NCI-H2029 (cell line): ENCODE measurements at places on chromosomes 3 and 15.

- no peak for DNase-seq
Observed at GRCh38 chr3:138673641-138674530, 65.3 kb downstream of the FAIM start.

DNA sequence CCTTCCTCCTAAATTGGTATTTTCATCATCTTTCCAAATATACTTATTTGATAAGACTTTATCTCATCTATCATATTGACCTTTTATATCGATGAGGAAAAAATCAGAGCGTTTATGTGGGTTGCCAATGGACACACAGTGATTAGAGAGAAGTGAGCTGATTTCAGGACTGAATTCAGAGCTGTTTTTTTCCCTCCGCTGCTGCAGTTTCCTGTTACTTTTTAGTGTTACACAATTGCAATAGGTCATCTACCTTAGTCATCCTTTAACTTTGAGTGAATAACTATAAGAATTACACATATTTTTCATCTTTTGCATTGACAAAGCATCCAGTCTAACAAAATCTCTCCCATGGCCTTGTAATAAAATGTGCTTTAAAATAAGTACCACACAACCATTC lies 266.3 kb upstream of the CNTN4 start:
- no peak for DNase-seq

- no peak for DNase-seq
Observed at GRCh38 chr3:172546105-172546504, 22.9 kb upstream of the TNFSF10 start.

GRCh38 chr3:65577843-65578430 lies 460.8 kb downstream of the MAGI1 start:
- DNase-seq = no peak

GRCh38 chr15:100457201-100457600 lies 71.5 kb downstream of the CERS3 start:
- DNase-seq = no peak

- no peak for DNase-seq
Observed at GRCh38 chr15:67196222-67196621, 58.2 kb downstream of the AAGAB start.

- no peak for DNase-seq
Observed at GRCh38 chr3:4290272-4290893, 12.8 kb upstream of the SETMAR start.

- DNase-seq = peak; percentile 71
Observed at GRCh38 chr3:46892285-46893145, 15.0 kb downstream of the PTH1R start.

- DNase-seq = no peak
Observed at GRCh38 chr3:185979721-185980121, 41.9 kb upstream of the TRA2B start.

DNA sequence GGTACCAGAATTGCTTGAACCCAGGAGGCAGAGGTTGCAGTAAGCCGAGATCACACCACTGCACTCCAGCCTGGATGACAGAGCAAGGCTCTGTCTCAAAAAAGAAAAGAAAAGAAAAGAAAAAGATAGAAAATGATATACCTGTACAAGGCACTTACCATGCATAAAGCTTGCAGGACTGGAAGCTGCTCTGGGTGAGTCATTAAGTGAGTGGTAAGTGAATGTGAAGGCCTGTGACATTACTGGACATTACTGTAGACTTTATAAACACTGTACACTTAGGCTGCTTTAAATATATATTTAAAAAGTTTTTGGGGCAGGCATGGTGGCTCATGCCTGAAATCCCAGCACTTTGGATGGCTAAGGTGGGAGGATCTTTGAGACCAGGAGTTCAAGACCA lies 99.2 kb downstream of the SLMAP start:
- no peak for DNase-seq

DNA sequence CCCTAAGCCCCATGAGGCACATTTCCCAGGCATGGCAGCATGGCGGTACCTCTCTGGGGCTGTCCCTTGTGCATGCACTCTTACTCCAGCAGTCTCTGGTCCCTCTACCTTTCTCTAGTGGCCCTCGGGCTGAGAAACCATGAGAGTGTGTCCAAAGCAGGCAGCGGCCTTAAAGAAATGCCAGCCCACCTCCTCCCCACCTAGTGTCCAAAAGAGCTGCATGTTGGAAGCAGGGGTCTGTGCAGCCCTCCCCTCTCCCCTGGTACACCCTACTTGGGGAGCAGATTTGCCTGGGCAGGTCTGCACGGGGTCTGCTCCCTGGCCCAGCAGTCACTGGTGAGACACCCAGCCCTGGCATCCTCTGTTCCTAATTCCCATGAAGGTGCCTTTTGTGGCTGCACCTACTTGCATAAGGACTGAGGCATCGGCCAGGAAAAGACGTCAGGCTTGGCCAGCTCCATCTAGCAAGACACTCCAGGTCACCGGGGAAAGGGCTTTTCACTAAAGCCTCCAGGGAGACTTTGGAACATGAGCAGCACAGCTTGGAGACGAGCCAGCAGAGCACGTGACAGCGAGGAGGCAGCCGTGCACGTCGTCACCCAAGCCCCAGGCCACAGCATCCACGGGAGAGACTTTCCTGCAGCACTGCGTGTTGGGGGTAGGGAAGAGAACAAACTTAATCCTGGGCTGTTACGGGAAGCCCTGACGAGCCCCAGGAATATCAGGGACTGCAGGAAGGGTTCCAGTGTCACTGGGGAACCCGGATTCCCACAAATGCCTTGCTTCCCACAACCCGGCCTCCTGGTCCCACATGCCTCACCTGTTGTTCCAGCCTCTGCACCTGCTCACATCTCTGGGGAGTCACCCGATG lies 38.8 kb downstream of the TM2D3 start:
- DNase-seq = no peak

DNA sequence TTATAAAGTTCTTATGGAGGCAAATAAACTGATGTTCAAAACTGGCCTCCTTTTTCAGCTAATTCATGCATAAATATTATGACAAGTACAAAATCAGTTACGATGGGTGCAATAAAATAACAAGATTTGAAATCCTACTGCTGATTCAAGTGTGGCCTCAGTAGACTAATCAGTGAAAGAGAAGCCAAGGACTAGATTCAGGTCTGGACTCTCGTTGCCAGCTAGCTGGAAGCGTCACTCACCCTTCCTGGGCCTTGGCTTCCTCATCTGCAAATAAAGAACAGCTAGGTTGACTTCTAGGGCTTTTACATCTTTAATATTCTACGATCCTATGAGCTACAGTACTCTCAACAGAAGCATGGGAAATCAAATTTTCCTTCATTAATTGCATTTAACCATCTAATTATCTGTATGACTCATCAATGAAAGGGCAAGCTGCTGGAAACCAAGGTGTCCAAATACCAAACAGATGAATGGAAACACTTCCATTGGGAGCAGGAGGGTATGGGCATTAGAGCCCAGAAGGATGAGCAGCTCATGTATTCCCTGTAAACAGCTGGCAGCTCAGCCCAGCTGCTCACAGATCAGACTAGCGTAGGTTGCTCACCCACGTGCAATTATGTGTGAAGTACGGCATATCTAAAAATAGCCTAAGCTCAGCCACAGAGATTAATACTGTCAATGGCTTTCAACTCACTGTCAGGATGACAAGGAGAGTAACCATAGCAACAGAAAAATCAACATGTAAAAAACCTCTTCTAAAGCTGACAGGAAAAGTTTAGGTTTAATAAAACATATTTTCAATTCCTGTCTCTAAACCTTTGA lies 294.8 kb downstream of the PLCL2 start:
- peak; percentile 26 for DNase-seq

DNA sequence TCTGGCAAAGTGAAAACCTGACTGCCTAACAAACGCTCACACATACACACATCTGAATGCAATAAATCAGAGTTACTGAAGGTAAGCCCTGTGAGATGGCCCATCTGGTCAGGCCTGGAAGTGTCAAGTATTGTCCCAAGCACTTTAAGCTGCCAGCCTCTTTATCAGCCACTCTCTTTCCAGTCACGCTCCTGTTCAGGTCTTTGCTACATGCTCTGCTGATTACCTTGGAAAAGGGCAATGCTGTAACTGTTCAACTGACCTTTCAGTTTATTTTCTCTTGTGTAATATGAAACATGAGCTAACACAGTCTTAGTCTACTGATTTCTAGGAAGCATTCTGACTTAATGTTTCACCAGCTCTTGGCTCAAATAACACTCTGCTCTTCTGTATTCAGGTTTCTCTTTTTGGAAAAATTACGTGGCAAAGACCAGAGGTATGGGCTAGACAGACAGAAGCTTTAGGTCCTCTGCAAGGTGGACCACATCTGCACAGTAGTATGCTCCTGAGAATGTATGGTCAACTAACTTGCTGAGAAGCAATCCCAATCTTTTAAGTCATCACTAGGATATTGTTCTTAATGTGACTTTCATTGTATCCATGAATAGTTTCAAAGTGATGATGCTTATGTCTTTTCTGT lies 44.5 kb downstream of the GBE1 start:
- peak; percentile 61 for DNase-seq

- no peak for DNase-seq
Observed at GRCh38 chr3:29932696-29933325, 651.9 kb downstream of the RBMS3 start.

- DNase-seq = no peak
Observed at GRCh38 chr15:31258260-31258659, 68.4 kb upstream of the KLF13 start.
